Foreskin keratinocyte (primary cell): ENCODE measurements at places on chromosomes 5 and 9.

DNA sequence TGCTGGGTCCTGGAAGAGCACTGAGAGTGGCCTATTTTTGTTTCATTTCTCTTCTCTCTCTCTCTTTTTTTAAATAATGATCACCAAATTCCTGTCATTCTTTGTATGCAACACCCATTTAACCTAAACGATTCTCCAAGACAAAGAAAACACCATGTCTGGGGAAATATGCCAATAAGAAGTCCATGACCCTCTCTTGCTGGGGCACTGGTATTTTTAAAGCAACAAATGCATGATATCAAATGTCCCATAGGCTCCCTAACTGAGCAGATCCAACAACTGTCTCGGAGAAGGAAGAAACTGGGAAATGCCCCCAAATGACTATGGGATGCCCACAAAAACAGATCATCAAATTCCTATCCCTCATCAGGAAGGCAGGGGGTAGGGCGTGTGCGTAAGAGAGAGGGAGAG, 567.4 kb downstream of the CCDC171 start:
- no peak for DNase-seq

DNA sequence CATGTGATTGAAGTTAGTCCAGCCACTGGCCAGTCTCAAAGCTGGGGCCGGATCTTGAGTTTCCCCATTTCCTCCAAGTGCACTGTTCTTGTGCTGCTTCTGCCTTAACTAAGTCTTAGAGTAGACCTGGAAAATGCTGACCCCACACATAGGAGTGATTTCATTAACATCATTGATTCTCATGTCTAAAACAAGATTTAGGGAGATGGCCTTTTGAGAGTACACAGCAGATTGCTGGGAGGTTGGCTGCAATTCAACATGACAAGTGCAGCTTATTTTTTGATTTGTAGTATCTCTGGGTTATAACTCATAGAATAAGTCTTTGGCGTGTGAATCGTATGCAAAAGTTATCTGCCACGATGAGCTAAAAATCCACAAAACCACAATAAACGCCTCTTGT, 131.0 kb downstream of the CMYA5 start:
- DNase-seq = no peak

GRCh38 chr9:27471366-27471765, 52.7 kb upstream of the IFNK start:
- DNase-seq = no peak

GRCh38 chr5:58922461-58923171, 339.7 kb downstream of the RAB3C start:
- DNase-seq = no peak

- no peak for DNase-seq
Observed at GRCh38 chr9:112348257-112349007, 15.0 kb upstream of the PTBP3 start.

GRCh38 chr5:36739751-36740221, 133.4 kb downstream of the SLC1A3 start:
- no peak for DNase-seq

DNA sequence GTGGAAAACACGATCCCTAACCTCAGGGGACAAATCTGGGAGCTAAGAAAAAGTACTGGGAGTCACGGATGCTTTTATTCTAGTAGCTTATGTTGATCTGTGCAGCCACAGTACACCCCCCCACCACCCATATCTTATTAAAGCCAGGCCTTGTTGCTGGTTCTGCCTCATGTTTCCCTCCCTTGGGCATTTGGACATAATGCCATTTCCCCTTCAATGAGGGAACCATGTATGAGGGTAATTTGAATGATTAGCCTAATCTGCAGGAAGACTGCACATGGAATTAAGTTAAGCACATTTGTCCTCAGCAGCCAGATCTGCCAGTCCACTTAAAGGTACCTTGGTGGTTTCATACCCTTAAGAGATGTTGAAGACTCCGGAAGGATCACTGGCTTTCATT, 102.0 kb downstream of the ARHGAP26 start:
- DNase-seq = no peak

DNA sequence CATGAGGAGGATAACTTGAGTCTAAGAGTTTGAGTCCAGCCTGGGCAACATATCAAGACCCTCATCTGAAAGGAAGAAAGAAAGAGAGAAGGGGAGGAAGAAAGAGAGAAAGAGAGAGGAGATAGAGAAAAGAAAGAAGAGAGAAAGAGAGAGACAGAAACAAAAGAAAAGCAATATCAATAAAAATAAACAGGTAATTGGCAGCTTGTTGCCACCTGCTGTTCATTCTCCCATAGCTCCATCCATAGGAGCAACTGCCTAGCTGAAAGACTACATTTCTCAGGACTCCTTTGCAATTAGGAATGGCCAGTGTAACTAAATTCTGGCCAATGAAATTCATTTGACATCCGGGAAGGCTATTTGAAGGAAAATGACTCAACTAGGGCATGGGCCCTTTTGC, 4.6 kb upstream of the TTC39B start:
- DNase-seq = no peak
